Activated CD4-positive, alpha-beta T cell treated with anti-CD3 and anti-CD28 coated beads, Interleukin-2, amount 50 U/mL, for 1 hour (primary cell): ENCODE measurements at places on chromosomes 4 and X.

GRCh38 chr4:124491361-124492145, 221.0 kb downstream of the ANKRD50 start:
- no peak for DNase-seq

GRCh38 chr4:159240046-159240445, 137.2 kb downstream of the RAPGEF2 start:
- DNase-seq = no peak

GRCh38 chr4:124872659-124873058, 160.1 kb upstream of the ANKRD50 start:
- DNase-seq = no peak

DNA sequence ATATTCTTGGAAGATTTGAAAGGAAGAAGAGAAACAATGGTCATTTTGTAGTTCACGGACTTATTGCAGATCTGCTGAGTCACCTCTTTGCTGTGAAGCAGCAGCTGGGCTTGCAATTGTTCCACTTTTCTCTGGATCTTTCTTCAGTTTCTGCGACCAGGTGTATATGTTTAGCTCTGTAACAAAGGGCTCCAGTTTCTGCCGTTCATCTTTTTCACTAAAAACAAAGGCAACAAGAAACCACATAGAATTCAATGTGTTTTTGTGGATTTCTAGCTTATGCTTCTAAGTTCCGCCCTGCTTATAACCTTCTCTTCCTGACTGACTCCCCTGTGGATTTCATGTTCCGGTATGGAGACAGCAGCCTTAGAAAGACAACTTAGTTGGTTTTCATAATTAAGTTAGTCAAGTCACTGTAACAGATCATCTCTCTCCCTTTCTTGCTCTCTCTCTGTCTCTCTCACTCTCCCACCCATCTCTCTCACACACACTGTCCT, 121.6 kb upstream of the EPHA5 start:
- DNase-seq = no peak

- DNase-seq = no peak
Measured at GRCh38 chr4:8785656-8786142, 85.9 kb downstream of the HMX1 start.

DNA sequence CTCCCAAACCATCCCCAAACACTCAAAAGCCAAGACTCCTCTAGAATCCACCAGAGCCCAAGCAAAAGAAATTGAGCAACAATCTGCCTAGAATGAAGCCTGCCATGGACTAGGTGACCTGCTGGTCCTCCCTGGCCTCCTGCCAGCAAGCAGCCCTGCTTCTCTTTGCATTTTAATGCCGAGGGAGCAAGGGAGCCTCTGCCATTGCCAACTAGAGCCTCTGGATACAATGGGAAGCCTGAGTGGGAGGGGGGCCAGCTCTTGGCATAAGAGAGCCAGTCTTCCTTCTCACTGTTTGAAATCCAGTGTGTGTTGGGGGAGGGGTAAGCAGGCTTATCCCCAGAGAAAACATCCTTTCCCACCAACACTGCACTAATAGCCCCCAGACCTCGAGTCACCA, 1.5 kb upstream of the GDPD2 start:
- DNase-seq = no peak

GRCh38 chrX:20452487-20452886, 185.8 kb upstream of the RPS6KA3 start:
- DNase-seq = no peak

GRCh38 chr4:169131556-169132208, 121.6 kb upstream of the CBR4 start:
- no peak for DNase-seq

DNA sequence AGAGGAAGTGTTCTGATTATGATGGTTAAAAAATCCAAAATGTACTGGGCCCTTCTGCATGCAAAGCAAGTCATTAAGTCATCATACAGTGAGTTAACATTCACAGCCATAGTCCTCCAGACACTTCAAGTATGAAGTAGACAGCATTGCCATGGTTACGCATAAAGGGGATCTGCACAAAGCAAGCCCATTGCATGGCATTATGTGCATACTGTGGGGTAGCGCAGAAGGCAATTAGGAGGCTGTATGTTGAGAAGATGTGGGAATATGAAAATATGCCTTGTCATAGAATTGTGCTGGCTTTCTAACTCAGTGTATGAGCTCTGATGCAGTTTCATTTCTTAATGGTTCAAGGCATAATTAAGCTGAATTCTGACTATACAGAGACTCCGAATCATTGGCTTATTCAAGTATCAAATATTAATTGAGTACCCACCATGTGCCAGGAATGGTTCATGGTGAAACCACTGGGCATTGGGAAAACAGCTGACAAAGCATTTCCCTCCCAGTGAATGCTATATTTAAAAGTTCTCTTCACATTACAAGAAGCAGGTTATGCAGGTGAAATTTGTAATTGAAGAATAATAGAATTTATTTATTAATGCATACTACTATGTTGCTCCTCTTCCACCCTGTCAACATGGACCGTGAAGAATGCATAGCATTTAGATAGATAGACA, 588.9 kb downstream of the ZNF674 start:
- no peak for DNase-seq

GRCh38 chr4:22515145-22515887, 550 bp downstream of the ADGRA3 start:
- DNase-seq = no peak
